ENCODE measurements at places on chromosomes 5 and 9.
A peak's percentile ranks its signal among the peaks of the same experiment; 100 is the strongest.

DNA sequence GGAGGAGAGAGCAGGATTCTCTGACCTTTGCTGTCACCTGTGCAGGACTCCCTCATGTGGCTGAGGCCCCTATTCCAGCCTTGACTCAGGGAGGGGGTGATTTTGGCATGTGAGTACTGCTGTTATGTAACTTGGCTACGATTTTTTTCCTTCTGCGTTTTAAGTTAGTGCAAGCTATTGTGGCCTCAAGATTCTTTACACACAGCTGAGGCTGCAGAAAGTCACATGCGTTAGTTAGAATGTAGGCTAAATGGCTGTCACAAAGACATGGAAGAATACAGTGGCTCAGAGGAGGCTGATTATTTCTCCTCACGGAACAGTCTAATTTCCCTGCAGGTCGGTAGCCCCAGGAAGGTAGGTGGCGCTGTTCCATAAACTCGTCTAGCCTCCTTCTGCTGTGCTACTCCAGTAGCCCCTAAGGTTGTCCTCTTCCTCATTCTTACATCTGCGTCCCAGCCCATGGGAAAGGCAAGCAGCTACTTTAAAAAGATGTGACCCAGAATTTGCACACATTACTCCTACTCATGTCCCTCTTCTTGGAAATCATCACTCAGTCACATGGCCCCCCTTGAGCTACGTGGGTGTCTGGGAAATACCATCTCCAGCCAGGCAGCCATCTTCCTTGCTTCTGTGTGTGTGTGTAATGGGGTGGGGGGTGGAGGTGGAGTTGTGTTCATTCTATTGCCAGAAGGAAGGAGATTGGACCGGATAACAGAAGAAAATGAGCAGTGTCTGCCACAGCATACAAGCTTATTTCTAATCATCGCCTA lies 486.6 kb downstream of the CCDC171 start:
- peak; percentile 43 for DNase-seq

DNA sequence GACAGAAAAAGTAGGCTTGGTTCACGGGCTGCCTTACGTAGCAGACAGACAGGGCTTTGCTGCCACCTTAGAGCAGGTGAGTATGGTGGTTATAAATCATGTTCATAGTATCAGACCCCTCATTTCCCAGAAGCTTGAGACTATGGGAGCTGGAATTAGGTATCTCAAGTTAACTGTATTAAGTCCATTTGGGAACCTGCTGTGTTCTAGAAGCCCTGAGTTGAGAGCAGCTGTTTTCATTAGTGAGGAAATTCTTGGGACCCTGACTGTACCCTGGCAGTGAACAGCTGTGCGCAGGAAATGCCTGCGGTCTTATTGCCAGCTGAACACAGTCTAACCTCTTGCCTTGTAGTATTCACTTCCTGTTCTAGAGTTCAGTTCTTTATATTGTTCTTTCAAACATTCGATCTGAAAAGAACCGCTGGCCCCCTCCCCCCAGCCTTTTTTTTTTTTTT lies 29.8 kb downstream of the UGCG start:
- no peak for DNase-seq

DNA sequence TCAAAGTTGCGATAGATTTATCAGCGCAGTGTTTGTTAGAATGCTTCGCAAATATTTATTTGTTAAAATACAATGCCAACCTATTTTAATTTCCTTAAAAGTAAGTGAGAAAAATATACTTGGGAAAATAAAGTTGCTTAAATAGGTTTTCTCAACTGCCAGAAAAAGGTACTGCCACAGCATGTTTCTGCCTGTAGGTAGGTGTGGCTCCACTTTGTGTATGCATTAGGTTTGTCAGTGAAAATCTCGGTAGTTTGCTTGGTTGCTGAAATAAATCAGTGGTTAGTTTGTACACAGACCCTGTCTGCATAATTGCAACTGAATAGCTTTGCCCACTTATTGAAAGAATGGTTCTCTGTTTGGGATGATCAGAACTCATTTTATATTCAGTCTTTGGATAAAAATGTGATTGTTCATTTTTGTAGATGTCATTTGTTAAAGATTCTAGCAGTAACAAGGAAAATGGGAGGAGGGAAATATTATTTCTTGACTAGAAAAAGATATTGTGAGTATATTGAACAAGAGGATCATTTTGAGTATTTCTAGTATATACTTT lies 25.7 kb downstream of the C9orf85 start:
- no peak for DNase-seq

DNA sequence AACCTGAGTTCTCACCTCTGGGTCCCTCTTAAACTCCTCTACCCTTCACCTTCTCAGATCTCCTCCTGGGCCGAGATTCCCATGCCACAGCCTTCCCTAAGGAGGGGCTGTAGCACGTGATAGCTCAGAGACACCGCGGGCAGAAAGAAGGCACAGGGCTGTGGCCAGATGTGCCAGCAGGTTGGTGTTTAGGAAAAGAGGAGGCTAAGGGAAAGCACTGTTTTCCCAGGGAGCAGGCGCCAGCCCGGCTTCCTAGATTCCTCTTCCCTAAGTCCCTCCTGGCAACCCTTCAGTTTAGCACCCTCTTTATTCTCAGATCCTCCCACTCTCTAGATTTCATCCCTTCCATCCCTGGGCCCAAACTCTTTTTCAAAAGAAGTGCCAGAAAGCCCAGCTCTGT lies 59.4 kb upstream of the CCNG1 start:
- no peak for DNase-seq

DNA sequence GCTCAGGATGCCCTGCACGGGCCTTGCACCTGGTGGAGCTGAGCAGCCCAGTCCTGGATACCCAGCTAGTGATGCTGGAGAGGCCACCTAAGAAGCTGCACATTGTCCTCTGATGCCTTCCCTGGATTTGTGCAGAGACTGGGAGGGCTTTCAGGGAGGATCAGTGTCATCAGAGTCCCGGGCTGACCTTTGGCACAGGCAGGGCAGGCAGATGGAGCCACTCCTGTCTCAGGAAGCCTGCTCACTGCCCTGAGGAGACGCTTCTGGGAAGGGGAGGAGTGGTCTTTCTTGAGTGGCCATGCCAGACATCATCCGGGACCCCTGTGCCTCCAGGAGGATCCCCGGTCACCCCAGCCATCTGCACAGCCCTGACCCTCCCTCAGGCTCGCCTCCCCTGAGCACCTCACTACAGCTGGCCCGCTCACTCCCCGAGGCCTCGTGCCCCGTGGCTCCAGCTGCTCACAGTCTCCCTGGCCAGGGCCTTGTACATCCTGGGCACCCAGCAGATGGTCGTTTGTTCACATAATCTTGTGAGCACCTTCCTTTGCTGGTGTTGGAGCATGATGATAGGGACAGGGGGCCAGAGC lies 47.2 kb upstream of the FCN2 start:
- no peak for DNase-seq

GRCh38 chr5:67050635-67051034 lies 146.0 kb downstream of the CD180 start:
- no peak for DNase-seq

DNA sequence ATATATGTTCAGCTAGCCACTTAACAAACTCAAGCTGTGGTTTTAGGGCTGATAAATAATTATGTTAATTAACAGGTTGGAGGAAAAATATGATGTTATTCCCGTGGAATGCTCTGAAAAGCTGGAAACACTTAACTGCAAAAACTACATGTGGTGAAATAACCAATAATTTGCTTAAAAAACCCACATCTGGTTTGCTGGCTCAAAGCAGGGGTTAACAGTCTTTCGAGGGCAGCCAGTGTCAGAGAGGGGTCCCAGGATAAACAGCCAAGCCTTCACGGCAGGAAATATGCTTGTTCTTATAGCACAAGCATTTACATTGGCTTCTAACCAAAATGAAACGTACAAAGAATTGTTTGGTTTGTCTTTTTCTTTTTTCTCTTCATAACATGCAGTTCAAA lies 254.0 kb upstream of the GAS1 start:
- DNase-seq = no peak

DNA sequence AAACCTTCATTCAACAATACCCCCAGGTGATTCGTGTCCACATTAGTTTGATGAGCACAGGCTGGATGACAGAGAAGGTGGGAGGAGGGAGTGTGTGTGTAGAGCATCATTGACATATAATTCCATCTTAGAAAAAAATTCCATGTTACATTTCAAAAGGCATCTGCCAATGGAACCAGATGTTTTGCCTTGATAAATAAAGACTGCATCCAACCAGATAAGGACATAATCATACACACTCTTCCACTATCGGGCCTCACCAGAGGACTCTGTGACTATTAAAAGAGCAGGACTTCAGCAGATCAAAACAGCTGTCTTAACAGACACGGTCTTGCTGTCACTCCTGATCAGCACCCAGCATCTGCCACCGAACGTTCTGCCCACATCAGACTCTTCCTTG lies 96.4 kb upstream of the SPIN1 start:
- DNase-seq = no peak
